OCI-M1 (cell line): ENCODE measurements at places on chromosomes 12 and 14.

- peak; percentile 97 for DNase-seq
Measured at GRCh38 chr12:591167-592023, 71.8 kb downstream of the NINJ2 start.

GRCh38 chr14:79643132-79643531 is 568.2 kb downstream of the DIO2 start:
- DNase-seq = no peak

GRCh38 chr12:42935756-42936155 is 346.2 kb upstream of the PRICKLE1 start:
- no peak for DNase-seq

- no peak for DNase-seq
Measured at GRCh38 chr12:45849289-45849688, 119.8 kb downstream of the ARID2 start.

GRCh38 chr12:54937376-54937775 is 47.2 kb downstream of the TESPA1 start:
- no peak for DNase-seq

- DNase-seq = no peak
Measured at GRCh38 chr14:94679106-94679810, 67.1 kb downstream of the SERPINA3 start.

- DNase-seq = peak; percentile 42
Measured at GRCh38 chr12:112988224-112988623, 9.9 kb downstream of the OAS2 start.

- no peak for DNase-seq
Measured at GRCh38 chr12:27385766-27386564, 53.3 kb downstream of the BMAL2 start.

GRCh38 chr14:96965885-96966595 is 168.9 kb downstream of the VRK1 start:
- DNase-seq = peak; percentile 3

DNA sequence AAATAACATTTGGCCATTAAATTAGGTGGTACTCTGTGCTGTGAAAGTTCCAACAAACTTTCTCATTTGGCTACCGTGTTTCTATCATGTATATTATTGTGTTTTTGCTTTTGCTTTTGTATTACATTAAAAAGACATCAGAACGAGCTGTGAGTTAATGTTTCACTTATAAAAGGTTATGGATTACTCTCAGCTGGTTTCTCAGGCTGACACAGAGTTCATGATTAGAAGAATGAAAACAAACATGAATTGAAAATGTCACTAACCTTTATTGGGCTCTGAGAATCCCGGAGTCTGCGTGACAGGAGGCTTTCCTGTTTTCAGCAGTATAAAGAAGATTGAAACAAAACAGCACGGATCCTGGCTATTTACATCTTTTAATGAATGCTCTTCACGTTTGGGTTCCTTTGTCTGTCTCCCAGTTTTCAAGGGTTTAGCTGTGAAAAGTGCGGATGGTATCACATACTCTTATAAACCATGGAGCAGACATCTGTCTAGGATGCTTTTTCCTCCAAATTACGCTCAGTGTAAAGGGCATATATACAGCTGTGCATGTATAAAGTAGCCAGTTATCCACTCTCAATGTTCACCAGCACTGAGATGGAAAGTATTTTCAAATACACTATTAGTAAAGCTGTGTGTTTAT is 153.6 kb downstream of the PTCSC3 start:
- DNase-seq = no peak

DNA sequence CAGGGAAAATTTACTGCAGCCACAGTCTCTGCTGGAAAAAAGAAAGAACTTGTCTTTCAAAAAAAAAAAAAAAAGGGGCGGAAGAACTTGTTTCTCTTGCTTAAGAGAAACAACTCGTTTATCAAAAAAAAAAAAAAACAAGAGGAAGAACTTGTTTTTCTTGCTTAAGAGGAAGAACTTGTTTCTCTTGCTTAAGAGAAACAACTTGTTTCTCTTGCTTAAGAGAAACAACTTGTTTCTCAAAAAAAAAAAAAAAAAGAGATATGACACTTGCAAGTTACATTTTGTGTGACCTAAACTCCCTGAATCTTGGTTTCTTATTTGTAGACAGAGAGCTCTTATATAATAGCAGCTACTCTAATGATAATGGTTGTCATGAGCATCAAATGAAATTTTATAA is 44.7 kb upstream of the USP15 start:
- DNase-seq = peak; percentile 45

- no peak for DNase-seq
Measured at GRCh38 chr12:11917501-11917900, 153.2 kb upstream of the BCL2L14 start.

- peak; percentile 47 for DNase-seq
Measured at GRCh38 chr12:64273527-64274403, 51.7 kb upstream of the KICS2 start.

GRCh38 chr12:15862840-15863239 is 19.3 kb upstream of the STRAP start:
- DNase-seq = no peak

DNA sequence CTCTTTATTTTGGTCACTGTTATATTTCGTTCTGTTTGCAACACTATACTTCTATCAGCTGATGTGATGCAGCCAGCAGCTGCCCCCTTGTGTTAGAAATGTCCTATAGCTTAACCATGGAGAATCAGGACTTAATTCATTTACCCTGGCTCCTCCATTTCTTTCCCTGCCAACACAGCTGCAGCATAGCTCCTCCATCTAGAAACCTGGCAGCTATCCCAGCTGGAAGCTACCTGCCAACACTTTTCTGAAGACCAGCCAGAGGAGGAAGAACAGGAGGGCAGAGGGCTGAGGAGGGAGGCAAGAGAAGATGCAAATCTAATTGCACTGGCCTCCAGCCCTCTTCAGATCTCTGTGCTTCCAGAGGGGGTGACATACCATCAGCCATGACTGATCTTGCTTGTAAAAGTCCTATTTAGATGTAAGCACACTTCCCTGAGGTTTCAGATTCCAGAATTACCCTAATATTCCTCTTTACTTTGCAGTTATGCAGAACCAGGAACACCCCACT is 156.8 kb upstream of the TMEM260 start:
- peak; percentile 41 for DNase-seq

- DNase-seq = no peak
Measured at GRCh38 chr14:67440513-67440912, 28.5 kb upstream of the PLEK2 start.
